ENCODE measurements at places on chromosomes 7 and 10. TPM values are rescaled to one million over a fixed set of nuclear protein-coding genes. Genes with fewer than 3 reads are reported as not detected.
A peak's percentile ranks its signal among the peaks of the same experiment; 100 is the strongest.

The TDRD1 gene
- total RNA-seq = 0.16 TPM

- H3K36me3 ChIP-seq = peaks cover 3% of the 10 kb centered on the region
- H3K27ac ChIP-seq = peak overlapping the region; percentile 73
- DNase-seq = no peak
- peak overlapping the region; percentile 34 for H3K4me3 ChIP-seq
Measured at GRCh38 chr7:1418505-1419309, 40.6 kb downstream of the MICALL2 start.

DNA sequence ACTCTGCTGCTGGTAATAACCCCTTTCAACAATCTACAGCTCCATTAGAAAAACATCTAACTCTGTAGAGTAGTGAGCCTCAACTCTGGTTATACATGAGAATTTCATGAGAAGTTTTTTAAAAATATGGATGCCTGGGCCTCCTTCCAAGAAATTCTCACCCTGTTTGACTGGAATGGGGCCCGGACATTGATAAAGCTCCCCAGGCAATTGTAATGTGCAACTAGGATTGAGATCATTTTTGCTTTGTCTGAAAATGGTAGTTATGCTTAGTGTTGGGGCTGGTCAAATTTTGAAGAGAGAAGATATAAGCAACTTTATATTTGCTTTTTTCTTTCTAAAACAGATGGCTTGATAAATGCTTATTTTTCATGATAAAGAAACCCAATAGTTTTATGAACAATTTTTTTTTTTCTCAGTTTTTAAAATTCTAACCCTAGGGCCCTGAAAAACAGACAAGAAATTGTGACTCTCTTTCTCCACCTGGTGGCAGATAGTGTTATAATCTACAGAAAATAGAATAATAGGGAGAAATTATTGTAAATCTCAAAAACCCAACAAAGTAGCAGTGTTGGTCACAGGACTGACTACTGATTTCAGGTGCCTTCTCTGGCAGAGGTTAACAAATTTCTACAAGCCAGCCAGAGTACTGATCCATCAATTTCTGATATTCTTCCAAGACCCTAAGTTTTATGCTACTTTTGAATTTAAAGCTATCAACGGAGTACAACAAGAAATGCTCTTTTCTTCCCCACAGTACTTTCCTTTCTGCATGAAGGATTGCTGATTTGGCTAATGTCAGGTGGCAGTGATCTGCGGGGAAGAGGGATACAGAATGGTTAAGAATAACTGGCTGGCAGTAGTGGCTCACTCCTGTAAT, 174.8 kb downstream of the DKK1 start:
- H3K4me3 ChIP-seq = no peak overlapping the region
- no peak for DNase-seq
- no peaks in the 10 kb centered on the region for H3K4me1 ChIP-seq

The CFAP69 gene
- not detected for total RNA-seq

GRCh38 chr10:130739016-130739756, 572.3 kb downstream of the TCERG1L start:
- no peak for DNase-seq
- no peaks in the 10 kb centered on the region for H3K27me3 ChIP-seq
- no peak overlapping the region for H3K4me3 ChIP-seq
- H3K27ac ChIP-seq = no peak overlapping the region
- H3K4me1 ChIP-seq = no peaks in the 10 kb centered on the region

- no peak for DNase-seq
- H3K27ac ChIP-seq = no peak overlapping the region
- no peak overlapping the region for H3K4me3 ChIP-seq
- peaks cover 8% of the 10 kb centered on the region for H3K4me1 ChIP-seq
- peaks cover 29% of the 10 kb centered on the region for H3K27me3 ChIP-seq
- no peaks in the 10 kb centered on the region for H3K36me3 ChIP-seq
Measured at GRCh38 chr10:5510281-5511072, 11.1 kb upstream of the CALML5 start.

DNA sequence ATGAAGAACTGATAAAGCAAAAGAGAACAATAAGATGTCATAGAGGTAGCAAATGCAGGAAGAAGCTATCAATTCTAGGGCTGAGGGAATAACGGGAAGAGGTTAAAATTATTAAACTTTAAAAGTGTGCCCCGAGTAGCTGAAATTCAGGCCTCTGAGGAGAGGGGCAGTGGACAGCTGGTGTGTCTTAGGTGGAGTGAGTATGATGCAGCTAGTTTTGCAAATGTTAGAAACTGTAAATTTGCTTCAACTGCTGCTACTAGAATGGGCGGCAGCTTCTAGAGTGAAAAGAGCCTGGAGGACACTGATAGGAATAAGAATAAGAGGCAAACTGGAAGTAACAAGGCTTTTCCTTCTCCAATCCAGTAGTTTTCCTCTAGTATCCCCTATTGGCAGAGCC, 87.3 kb downstream of the SDHAF3 start:
- H3K27ac ChIP-seq = no peak overlapping the region
- peak; percentile 9 for DNase-seq
- no peak overlapping the region for H3K4me3 ChIP-seq
- H3K4me1 ChIP-seq = no peaks in the 10 kb centered on the region
- H3K36me3 ChIP-seq = no peaks in the 10 kb centered on the region
- no peaks in the 10 kb centered on the region for H3K27me3 ChIP-seq

Measured in activated CD4-positive, alpha-beta T cell treated with anti-CD3 and anti-CD28 coated beads, Interleukin-2, amount 10 ng/mL, durations not matched to agents 24 days and 14 days (primary cell).